ENCODE measurements at places on chromosomes 6 and 20. TPM values are rescaled to one million over a fixed set of nuclear protein-coding genes. Genes with fewer than 3 reads are reported as not detected.

DNA sequence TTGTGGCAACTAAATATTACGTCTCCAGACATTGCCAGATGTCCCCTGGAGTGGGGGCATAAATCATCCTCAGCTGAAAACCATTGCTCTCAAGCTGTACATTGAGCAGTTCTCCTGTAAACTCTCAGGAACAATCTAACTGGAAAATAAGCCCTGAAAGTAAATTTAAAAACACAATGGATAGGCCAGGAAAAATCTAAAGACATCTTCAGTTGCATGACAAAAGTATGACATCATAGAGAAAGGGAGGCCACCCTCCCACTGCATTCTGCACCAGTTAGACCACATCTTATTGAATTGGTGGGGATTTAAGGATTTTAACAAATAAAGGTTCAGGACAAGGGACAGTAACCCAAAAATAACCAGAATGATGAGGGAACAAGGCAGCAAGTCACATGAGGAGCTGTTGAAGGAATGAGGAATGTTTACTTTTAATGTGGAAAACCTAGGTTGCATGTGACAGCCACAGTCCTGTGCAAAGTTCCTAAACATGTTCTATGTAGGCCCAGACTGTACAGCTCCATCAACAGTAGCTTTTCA is 5.3 kb downstream of the PLA2G7 start:
- no peak for DNase-seq
- no peaks in the 10 kb centered on the region for H3K4me1 ChIP-seq
- no peak overlapping the region for H3K4me3 ChIP-seq
- no peak overlapping the region for H3K27ac ChIP-seq
- peaks cover 3% of the 10 kb centered on the region for H3K27me3 ChIP-seq

DNA sequence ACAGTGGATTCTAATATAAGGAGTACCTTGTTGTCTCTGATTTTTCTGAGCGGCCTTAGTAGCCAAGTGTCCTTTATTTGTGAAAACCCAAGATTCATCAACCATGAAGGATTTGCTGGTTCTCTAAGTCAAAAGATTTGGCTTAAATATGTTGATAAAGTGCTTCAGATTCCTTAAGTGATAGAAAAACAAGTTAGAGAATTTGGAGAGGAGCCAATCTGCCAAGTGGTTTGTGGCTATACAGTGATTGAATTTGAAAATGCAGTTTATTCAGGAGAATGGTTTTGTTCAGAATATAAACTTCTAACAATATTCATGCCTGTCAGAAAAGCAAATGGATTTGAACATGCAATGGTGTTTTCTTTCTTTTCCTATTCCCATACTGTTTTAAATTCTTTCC is 54.8 kb downstream of the CAP2 start:
- DNase-seq = peak; percentile 58
- no peaks in the 10 kb centered on the region for H3K36me3 ChIP-seq
- no peak overlapping the region for H3K4me3 ChIP-seq
- H3K27me3 ChIP-seq = no peaks in the 10 kb centered on the region
- H3K27ac ChIP-seq = no peak overlapping the region
- H3K4me1 ChIP-seq = no peaks in the 10 kb centered on the region

- H3K27ac ChIP-seq = no peak overlapping the region
- no peaks in the 10 kb centered on the region for H3K4me1 ChIP-seq
- no peaks in the 10 kb centered on the region for H3K27me3 ChIP-seq
- no peak for DNase-seq
- H3K4me3 ChIP-seq = no peak overlapping the region
These were observed 105.7 kb downstream of the MTFR2 start for GRCh38 chr6:136144251-136145023.

DNA sequence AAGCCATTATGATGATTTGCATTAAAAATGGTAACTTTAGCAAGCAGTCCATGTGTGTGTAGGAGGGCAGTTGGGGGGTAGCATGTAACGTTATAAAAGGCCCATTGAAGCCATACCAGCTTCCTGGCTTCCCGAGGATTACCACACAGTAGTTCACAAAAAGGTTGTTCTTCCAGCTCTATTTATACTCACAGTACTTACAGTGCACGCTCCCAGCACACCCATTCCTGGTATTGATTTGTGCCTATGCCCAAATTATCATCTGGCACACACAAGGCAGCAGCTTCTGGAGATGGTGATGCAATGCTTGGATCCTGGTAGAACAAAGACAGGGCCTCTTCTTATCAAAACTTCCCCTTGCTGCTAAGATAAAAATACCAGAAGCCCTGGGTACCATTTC is 436.8 kb downstream of the HAO1 start:
- no peaks in the 10 kb centered on the region for H3K4me1 ChIP-seq
- H3K36me3 ChIP-seq = no peaks in the 10 kb centered on the region
- no peak overlapping the region for H3K27ac ChIP-seq
- DNase-seq = no peak

GRCh38 chr6:127514773-127515227 is 4.3 kb downstream of the MTCL3 start:
- no peak overlapping the region for H3K27ac ChIP-seq
- peak; percentile 86 for DNase-seq
- no peak overlapping the region for H3K4me3 ChIP-seq
- H3K36me3 ChIP-seq = no peaks in the 10 kb centered on the region
- peaks cover 53% of the 10 kb centered on the region for H3K27me3 ChIP-seq
- peaks cover 8% of the 10 kb centered on the region for H3K4me1 ChIP-seq

- H3K27me3 ChIP-seq = no peaks in the 10 kb centered on the region
- no peaks in the 10 kb centered on the region for H3K36me3 ChIP-seq
- no peak overlapping the region for H3K4me3 ChIP-seq
- DNase-seq = no peak
- H3K4me1 ChIP-seq = no peaks in the 10 kb centered on the region
These were observed 84.9 kb downstream of the TIAM2 start for GRCh38 chr6:155079985-155080452.

DNA sequence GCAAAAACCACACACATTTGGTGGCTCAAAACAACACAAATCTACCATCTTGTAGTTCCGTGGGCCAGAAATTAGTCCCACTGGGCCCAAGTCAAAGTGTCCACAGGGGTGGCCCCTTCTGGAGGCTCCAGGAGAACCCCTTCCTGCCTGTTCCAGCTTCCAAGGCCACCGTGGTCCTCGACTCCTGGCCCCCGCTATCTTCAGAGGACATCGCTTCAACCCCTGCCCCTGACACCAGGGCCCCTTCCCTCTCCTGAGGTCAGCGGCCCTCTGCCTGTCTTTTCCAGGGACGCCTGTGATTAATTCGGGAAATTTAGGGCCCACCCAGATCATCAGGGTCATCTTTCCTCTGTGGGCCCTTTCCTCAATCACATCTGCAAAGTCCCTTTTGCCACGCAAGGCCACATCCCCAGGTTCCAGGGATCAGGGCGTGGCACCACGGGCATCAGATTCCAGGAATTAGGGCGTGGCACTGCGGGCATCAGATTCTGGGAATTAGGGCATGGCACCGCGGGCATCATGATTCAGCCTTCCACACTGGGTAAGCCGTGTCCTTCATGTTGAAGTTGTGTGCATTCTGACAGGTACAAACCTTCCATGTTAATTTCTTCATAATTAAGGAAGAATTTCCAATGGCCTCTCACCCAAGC is 59.9 kb upstream of the SMOC2 start:
- no peak for DNase-seq
- H3K27ac ChIP-seq = no peak overlapping the region
- H3K27me3 ChIP-seq = peaks cover 7% of the 10 kb centered on the region
- H3K4me1 ChIP-seq = peaks cover 24% of the 10 kb centered on the region
- no peak overlapping the region for H3K4me3 ChIP-seq
- no peaks in the 10 kb centered on the region for H3K36me3 ChIP-seq

GRCh38 chr6:160256445-160256844 is 2.2 kb downstream of the SLC22A2 start:
- H3K4me3 ChIP-seq = no peak overlapping the region
- H3K27me3 ChIP-seq = no peaks in the 10 kb centered on the region

DNA sequence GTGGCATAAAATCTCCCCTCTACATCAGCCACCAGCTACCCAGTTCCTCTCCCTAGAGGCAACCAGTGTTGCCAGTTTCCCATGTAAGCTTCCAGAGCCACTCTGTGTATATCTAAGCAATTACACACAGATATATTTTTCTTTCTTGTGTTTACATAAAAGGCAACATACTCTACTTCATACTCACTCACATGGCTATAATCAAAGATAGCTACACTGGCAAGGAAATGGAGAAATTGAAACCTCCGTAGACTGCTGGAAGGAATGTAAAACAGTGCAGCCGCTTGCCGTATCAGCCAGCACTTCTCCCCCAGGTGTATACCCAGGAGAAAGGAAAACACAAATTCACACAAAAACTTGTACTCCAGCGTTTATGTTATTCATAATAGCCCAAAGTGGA is 38.5 kb upstream of the NELFCD start:
- no peak for DNase-seq
- no peaks in the 10 kb centered on the region for H3K4me1 ChIP-seq
- H3K4me3 ChIP-seq = no peak overlapping the region
- no peak overlapping the region for H3K27ac ChIP-seq
- H3K27me3 ChIP-seq = no peaks in the 10 kb centered on the region

DNA sequence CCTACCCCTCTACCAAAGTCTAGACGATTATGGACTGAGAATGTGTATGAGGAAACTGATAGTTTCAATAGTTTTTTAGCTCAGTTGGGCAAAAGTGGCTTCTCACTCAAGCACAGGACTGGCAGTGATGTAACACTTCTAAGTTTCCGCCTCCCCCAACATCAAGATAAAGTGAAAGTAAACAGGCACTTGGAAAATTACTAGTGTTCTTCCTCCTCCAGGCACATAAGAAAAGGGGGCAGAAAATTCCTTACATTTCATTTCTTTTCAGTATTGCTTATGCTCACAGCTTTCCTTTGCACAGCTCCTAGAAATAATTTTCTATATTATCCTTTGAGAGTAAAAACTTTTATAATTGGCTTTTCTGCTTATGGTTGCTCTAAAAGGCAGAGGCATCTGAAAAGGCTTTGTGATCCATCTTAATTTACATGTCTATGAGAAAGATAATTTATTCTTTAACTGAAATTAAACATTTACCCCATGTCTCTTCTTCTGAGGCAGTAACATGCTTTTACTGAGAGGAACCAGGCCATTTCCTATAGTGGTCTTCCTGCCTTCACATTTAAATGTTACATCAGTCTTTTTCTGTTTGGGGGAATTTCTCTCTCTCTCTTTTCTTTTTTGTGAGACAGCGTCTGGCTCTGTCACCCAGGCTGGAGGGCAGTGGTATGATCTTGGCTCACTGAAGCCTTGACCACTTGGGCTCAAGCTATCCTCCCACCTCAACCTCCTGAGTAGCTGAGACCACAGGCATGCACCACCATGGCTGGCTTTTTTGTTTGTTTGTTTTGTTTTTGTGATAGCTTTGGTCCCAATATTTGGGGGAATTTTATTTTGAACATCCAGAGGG is 65.0 kb upstream of the EEF1A1 start:
- peaks cover 26% of the 10 kb centered on the region for H3K4me1 ChIP-seq
- H3K4me3 ChIP-seq = no peak overlapping the region
- H3K27ac ChIP-seq = peak overlapping the region; percentile 37
- peak; percentile 49 for DNase-seq
- no peaks in the 10 kb centered on the region for H3K27me3 ChIP-seq

DNA sequence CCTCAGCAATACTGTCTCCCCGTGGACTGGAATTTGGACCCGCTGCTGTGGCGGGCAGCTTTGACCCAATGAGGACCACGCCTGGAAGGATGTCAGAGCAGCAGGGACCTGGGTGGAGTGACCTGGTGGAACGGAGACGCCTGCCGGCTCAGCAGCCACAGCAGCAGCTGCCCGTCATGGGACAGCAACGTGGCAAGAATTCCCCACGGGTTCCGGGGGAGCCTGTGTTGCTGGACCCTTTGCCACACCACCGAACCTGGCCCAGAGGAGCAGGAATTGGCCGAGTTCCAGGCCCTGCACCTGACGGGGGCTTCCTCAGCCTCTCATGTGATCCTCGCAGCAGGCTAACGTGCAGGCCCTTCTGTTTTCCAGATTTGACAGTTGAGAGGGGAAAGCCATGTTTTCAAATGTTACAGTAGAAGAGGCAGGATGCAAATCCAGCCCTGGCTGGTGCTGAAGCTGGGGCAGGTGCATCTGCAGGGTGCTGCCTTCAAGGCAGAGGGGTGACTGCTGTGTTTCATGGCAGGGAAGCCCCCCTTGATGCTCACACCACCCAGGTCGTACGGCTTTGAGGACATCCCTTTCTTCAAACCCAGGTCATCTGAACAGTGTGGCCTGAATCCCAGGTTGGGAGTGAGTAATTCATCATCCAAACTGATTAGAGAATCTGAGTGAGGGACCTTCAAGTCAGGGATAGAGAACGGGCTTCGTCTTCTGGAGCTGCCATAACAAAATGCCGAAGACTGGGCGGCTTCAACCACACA is 93.4 kb downstream of the THBS2 start:
- DNase-seq = no peak
- no peaks in the 10 kb centered on the region for H3K4me1 ChIP-seq
- no peak overlapping the region for H3K4me3 ChIP-seq
- no peak overlapping the region for H3K27ac ChIP-seq
- no peaks in the 10 kb centered on the region for H3K36me3 ChIP-seq
- H3K27me3 ChIP-seq = no peaks in the 10 kb centered on the region

GRCh38 chr6:127515234-127515793 is 3.8 kb downstream of the MTCL3 start:
- H3K4me3 ChIP-seq = peak overlapping the region; percentile 52
- H3K4me1 ChIP-seq = peaks cover 8% of the 10 kb centered on the region
- peak overlapping the region; percentile 45 for H3K27ac ChIP-seq
- no peaks in the 10 kb centered on the region for H3K27me3 ChIP-seq

- peak; percentile 89 for DNase-seq
- no peak overlapping the region for H3K4me3 ChIP-seq
- no peaks in the 10 kb centered on the region for H3K27me3 ChIP-seq
- H3K27ac ChIP-seq = no peak overlapping the region
- no peaks in the 10 kb centered on the region for H3K36me3 ChIP-seq
These were observed 129.0 kb downstream of the KIF16B start for GRCh38 chr20:16444057-16444777.

GRCh38 chr6:166029506-166029905 is 138.1 kb downstream of the TBXT start:
- no peak overlapping the region for H3K27ac ChIP-seq
- H3K27me3 ChIP-seq = peaks cover 5% of the 10 kb centered on the region
- H3K4me1 ChIP-seq = no peaks in the 10 kb centered on the region
- no peak overlapping the region for H3K4me3 ChIP-seq
- no peak for DNase-seq

GRCh38 chr6:166274163-166274562 is 34.0 kb downstream of the PRR18 start:
- no peak for DNase-seq
- H3K27me3 ChIP-seq = peaks cover 9% of the 10 kb centered on the region
- H3K36me3 ChIP-seq = no peaks in the 10 kb centered on the region

DNA sequence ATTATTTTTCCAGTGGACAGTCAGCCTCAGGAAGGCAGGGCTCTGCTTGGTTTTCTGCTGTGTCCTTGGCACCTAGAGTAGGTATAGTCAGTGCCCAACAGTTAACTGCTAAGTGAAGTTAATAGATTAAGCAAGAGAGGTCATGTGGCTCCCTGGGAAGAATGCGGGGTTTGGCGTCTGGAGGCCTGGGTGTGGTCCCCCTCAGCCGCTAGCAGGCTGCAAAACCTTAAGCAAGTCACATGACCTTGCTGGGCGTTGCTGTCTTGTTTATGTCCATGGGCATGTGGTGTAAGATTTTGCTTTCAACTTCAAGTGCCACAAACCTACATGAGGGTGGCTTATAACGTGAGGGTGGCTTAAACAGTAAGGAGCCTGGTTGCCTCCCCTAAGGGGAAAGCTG is 75.5 kb upstream of the SCP2D1 start:
- peaks cover 9% of the 10 kb centered on the region for H3K4me1 ChIP-seq
- no peak overlapping the region for H3K27ac ChIP-seq
- peaks cover 4% of the 10 kb centered on the region for H3K36me3 ChIP-seq
- H3K4me3 ChIP-seq = no peak overlapping the region

The OGFR gene
- total RNA-seq = 60.6 TPM

The LINC00237 gene
- not detected for total RNA-seq

The ENPP4 gene
- 28.9 TPM for total RNA-seq

The CPXM1 gene
- total RNA-seq = 29.1 TPM

The RIPK1 gene
- total RNA-seq = 21.9 TPM

The POFUT1 gene
- 37.1 TPM for total RNA-seq

The LTB gene
- total RNA-seq = 9.9 TPM
